Natural killer cell treated with Interleukin-12 subunit alpha and Interleukin-12 subunit beta and Interleukin-15 and Interleukin-18, amount 100 ng/mL, for 72 hours (primary cell): ENCODE measurements at places on chromosomes 6 and 20.

DNA sequence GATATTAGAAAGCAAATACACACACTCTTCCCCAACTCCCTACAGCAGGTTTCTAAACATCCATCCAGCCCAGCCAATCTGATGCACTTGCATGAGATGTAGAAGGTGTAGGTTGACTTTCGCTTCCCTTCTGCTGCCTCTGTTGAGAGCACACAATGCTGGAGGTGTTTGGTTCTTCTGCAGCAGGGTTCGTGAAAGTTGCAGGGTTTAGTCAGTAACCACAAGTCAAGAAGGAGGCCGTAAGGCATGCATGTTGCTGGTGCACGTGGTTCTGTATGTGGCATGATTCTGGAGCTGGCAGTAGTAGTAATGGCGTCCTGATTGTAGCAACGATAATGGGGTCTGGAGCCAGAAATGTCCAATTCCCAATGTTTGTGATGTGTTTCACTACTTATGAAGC lies 53.0 kb downstream of the DEK start:
- no peak for DNase-seq

GRCh38 chr20:47672886-47673670 lies 112.2 kb downstream of the SULF2 start:
- DNase-seq, result no peak

DNA sequence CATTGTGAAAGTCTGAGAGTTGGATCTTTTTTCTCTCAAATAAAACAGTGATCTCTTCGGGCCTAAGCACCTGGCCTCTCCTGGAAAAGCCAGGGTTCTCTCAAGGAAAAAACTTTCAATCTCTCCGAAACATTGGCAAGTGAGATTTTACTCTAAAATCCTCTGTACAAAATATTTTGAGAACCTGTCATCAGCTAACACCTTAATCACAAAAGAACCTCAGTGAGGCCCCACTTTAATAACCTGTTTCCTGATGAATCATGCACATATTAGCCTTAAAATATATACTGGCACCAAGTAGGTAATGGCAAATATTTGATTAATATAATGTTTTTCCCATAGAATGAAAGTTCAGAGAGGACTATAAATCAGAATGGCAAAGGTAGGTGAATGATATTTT lies 177.9 kb downstream of the FRK start:
- no peak for DNase-seq

GRCh38 chr6:15557174-15557573 lies 105.7 kb downstream of the DTNBP1 start:
- DNase-seq, result no peak

- no peak for DNase-seq
These were observed 73.4 kb upstream of the RNF24 start for GRCh38 chr20:4088766-4089165.
